ENCODE measurements at places on chromosomes 3 and 15.

DNA sequence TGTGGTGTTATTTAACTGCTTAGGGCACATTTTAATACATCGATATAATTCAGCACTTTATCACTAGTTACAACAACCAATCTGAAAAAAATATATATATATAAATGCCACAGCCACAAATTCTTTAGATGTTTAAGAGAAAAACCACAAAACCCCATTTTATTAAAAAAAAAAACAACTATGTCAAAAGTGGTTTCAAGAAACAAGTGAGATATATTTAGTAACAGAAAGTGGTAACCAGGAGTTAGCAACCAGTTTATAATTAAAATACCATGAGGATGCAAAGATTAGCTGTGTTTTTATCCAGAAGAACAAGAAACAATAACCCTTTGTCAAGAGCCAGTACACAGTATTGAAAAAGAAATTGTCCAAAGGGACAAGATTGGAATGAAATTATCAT lies 14.8 kb upstream of the DIPK2A start:
- DNase-seq = no peak

- no peak for DNase-seq
These were observed 565 bp downstream of the MANF start for GRCh38 chr3:51385621-51386091.

DNA sequence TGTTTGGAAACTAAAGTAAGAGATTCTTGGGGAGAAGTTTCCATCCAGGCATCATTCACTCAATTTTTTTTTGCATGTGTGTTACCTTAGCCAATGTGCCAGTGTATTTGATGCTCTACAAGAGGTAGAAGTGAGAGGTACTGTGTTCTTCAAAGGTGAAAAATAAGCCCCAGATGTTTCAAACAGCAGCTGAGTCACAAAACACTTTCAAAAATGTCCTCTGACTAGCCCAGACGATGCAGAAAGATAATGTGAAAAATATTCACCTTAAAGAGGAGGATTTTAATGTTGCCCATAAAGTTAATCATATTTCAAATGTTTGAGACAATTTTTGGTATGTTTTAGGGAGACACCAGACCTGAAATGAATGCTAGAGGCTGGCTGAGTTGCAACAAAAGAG lies 107.7 kb upstream of the RASGRP1 start:
- no peak for DNase-seq

- DNase-seq = no peak
These were observed 103.2 kb upstream of the BNIP2 start for GRCh38 chr15:59792359-59792758.

DNA sequence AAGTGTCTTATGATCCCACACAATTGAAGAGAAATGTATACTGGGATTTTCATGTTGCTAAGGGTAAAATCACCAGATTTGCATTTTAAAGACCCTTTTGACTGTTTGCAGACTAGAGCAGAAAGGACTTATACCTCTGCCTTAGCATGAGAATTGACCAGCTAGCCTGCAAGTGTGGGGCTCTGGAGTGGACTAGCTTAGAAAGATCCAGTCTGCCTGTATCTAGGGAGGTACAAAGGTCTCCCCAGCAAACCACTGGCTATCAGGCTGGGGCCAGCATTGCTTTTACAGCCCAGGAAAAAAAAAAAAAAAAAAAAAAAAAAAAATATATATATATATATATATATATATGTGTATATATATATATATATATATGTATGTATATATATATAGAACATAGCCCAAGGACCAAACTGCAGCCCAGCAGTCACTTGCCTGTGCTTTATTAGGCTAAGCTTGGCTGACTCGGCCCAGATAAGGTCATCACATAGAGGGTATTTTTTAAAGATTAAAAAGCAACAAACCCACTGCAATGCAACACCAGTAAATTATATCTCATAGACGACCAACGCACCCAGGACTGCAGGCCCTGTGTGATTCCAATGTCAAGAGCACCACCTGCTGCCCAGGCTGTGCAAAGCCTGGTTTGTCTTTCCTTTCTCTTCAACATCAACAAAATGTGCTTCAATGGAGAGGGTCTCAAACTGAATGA lies 63.7 kb downstream of the DCLK3 start:
- no peak for DNase-seq

DNA sequence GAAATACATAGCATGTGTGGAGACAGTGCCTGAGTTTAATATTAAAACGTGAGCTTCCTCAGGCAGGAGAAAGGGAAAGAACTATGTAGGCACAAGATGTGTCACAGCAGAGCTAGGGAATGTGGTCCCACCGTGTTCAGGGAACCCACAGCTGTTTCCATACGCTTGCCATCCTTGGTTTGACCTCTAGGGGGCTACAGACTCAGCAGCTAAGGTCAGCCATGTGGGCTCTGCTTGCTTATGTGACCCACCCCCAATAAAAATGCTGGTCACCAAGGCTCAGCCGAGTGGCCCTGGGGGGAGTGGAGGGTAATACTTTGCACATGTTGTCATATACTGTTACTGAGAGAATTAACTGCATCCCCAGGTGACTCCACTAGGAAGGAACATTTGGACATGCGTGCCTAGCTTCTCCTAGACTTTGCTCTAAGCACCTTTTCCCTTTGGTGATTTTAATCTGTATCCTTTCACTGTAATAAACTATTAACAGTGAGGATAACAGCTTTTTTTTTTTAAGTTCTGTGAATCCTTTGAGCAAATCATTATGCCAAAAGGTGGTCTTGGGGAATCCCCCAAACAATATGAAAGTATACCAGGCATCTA lies 3.3 kb downstream of the TUBGCP5 start:
- no peak for DNase-seq

GRCh38 chr3:71045212-71045916 lies 538.2 kb downstream of the FOXP1 start:
- DNase-seq = no peak

DNA sequence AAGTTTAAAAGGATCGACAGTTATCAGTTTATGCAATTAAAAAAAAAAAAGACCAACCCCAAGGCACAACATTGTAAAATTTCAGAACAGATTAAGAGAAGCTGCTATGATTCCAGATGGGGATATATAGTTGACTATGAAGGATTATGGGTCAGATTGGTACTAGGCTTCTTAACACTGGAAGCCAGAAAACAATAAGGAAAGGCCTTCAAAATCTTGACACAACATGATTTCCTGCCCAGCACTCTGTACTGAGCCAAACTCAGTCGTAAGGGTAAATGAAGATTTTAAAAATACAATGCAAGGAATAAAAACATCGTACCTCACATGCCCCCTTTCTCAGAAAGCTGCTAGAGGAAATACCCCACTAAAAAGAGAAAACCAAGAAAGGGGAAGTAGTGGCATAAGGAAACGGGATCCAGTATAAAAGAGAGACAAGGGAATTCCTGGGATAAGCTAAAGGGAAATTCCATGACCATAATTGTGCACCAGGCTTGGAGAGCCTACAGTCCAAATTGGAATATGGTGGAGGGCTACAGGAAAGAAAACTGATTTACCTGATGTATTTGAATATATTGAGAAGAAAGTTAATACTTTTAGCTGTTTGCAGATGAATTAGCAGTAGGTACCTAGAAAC lies 27.9 kb downstream of the PIAS1 start:
- DNase-seq = no peak

GRCh38 chr3:174531262-174531982 lies 327.7 kb upstream of the NAALADL2 start:
- no peak for DNase-seq

- no peak for DNase-seq
These were observed 129.2 kb upstream of the COL8A1 start for GRCh38 chr3:99509224-99509623.

- no peak for DNase-seq
These were observed 241.8 kb downstream of the ROBO2 start for GRCh38 chr3:77281721-77282120.

GRCh38 chr3:41997702-41998550 lies 36.0 kb upstream of the ULK4 start:
- no peak for DNase-seq

GRCh38 chr3:23811919-23812318 lies 6.2 kb downstream of the UBE2E1 start:
- DNase-seq = no peak

- no peak for DNase-seq
These were observed 17.7 kb downstream of the MCCC1 start for GRCh38 chr3:183081459-183082183.

GRCh38 chr15:40085266-40085665 lies 23.4 kb downstream of the BMF start:
- no peak for DNase-seq

DNA sequence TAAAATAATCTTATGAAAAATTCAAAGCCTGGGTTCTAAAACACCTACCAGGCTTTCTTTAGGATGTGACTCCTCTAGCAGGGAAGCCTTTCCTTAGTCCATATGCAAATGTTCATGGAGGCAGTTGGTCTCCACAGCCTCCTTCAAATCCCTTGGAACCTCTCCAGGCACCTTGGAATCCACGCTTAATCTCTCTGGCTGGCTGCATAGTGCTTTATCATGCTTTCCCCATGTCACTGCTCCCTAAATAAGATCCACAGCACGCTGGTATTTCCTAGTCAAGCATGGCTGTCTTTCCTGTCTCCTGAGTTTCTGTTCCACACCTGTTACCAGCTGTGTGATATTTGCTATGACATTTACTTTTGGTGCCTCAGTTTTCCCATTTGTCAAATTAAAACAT lies 71.3 kb downstream of the CLSTN2 start:
- no peak for DNase-seq

GRCh38 chr15:38196076-38196475 lies 56.6 kb upstream of the SPRED1 start:
- no peak for DNase-seq

DNA sequence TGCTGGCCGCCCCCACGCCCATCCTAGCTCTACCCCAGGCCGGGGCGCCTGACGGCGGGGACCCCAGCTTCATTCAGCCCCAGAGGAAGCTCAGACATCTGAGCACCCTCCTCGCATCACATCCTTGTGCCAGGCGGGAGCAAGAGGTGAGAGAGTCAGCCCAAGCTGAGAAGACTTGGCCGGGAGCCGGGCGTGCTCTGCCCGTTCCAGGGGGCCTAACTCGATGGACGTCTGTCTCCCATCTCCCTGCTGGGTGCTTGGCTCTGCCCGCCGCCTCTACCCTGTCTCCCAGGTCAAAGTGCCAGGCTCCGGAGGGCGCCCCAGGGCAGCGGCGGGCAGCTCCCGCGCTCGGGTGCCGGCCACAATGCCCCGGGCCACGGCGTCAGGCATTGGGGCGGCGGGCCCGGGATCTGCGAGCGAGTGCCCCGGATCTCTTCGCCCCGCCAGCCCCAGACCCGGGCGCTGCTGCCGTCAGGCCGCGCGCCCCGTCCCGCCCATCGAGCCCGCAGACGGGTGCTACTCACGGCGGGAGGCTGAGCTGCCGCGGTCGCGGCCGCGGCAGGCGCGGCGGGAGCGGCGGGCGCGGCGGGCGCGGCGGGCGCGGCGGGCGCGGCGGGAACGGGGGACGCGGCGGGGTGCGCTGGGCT lies 388 bp downstream of the DAPK2 start:
- no peak for DNase-seq
